Effector CD4-positive, alpha-beta T cell (primary cell): ENCODE measurements at places on chromosomes 7 and 10.
A peak's percentile ranks its signal among the peaks of the same experiment; 100 is the strongest.

GRCh38 chr10:54808186-54808935 is 7.3 kb upstream of the PCDH15 start:
- DNase-seq: no peak

DNA sequence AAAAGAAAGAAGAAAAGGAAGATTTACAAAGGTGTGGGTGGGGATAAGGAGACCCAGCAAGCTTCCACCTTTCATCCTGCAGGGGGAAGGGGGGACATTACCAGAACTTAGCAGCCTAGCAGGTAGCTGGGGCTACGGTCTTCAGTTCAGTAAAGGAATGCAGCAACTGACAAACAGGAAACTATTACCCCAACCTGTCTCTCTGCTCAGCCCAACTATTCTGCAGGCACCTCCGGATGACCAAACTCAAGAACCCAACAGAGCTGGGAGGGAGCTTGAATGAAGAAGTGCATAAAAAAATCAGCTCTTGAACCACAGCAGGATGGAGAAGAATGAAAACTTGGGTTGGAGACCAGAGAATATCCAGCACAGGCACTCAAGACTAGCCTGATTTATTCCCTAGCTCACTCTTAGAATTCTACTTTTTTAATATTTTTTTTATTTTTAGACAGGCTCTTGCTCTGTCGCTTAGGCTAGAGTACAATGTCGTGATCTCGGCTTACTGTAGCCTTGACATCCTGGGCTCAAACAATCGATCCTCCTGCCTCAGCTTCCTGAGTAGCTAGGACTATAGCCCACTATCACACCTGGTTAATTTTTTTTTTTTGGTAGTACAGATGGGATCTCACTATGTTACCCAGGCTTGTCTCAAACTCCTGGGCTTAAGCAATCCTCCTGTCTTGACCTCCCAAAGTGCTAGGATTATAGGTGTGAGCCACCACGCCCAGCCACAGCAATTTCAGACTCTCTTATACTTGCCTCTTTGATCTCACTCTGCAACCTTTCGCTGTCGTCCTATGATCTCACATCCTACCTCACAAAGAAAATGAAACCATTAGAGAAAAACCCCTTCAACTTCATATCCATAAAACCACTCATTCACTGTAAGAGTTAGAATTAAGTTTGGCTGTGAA is 18.5 kb upstream of the C10orf67 start:
- DNase-seq: peak; percentile 39

DNA sequence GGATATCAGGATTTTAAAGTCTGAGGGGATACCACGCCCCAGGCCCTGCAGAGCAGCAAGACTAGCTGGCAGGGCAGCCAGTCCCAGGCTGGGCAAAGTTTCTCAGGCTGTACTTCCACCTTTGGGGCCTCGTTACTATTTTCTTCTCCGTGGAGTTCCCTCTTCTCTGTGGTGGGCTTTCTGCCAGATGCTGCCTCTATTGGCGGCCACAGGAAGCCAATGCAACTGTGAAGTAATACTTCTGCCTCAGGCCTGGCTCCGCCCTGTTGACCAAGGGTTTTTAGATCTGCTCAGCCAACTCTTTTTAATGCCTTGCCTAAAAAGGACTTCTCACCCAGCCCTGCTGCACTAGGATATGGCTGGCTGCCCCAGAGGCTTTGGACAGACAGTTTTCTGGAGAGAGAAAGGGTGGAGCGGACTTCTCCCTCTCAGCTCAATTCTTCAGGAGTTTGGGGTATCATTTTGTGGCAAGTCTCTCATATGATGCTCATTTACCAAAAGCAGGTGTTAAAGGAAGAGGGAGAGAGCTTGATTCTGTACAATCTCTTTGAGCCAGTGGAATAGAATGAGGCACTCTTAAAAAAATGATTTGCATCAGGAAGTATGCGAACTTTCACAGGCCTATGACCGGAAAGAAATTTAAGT is 67.4 kb downstream of the HHEX start:
- no peak for DNase-seq

DNA sequence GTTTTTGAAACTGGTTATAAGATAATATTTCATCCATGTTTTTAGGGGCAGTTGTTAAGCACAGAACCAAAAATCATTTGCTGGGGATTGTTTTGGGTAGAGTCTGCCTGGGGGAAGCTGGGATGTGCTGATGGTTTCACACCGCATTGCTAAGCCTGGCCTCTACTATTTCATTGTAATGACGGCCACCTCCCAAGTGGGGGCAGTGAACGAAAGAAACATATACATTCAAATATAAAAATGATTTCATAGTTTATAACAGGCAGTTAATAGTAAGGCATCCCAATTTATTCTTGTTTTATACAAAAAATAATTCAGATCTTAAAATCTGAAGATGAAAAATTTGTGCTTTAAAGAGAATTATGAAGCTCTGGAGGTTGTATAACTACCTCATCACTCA is 750.8 kb downstream of the REEP3 start:
- DNase-seq: no peak

DNA sequence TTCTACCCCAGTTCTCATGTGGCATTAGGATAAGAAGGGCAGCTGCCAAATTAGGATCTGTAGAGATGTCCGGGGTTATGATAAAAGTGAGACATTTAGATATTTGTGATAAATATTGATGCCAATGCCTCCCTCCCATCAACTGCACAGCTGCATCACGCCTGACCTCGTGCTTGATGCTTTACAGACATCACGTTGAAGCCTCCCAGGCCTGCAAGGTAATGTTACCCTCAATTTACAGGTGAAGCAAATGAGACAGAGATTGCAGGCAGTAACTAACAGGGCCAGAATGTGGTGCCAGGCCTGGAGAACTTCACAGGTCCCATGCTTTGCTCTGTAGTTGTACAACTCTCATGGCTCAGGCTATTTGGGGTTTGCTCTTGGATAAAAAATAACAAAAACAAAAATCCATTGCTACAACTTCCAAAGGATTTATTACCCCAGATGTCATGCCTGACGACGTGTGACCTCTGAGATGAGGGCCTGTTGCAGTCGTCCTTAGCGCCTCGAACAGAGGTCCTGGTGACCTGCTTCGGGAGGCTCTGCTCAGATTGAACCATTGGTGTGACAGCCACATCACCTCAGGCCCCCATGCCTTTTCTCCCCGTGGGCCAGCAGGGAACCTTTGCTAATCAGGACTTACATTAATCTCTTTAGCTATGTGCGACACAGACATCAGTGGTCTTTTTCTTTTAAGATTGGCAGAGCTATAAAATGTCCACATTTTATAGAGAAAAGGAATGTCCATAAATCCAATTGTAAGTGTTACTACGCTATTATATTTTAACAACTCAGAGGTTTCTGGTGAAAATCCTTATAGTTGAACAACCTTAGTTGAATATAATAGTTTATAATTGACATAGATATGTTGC is 169.3 kb downstream of the ADAM12 start:
- DNase-seq: no peak

- no peak for DNase-seq
Observed at GRCh38 chr10:114310346-114310745, 71.3 kb downstream of the VWA2 start.

GRCh38 chr10:106557951-106558733 is 606.4 kb downstream of the SORCS1 start:
- DNase-seq: no peak

DNA sequence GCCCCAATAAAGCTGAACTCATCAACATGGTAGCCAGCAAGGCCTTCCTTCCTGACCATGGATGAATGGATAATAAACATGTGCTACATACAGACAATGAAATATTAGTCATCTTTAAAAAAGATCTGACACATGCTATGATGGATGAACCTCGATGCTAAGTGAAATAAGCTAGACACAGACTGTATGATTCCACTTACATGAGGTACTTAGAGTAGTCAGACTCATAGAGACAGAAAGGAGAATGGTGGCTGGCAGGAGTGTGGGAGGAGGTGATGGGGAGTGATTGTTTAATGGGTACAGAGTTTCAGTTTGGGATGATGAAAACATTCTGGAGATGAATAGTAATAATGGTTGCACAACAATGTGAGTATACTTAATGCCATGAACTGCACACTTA is 114.1 kb upstream of the SORCS3 start:
- no peak for DNase-seq

GRCh38 chr10:63057509-63057908 is 75.6 kb upstream of the NRBF2 start:
- DNase-seq: no peak

DNA sequence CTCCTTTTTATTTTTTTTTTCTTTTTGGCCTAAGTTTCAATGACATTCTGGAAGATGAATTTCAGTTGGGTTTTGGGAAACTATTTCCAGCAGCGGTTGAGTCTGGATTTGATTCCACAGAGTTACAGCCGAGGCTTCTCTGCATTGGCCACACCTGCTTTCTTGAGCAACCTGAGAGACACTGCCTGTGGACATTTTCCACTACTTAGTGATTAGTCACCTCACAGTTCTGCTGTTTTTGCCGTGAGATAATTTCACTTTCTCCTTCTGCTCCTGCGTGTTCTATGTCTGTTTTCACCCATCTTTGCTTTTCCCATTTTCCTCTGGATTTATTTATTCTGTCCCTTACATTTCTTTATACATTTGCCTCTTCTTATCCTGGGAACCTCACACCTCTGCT is 243.0 kb downstream of the BICC1 start:
- no peak for DNase-seq

DNA sequence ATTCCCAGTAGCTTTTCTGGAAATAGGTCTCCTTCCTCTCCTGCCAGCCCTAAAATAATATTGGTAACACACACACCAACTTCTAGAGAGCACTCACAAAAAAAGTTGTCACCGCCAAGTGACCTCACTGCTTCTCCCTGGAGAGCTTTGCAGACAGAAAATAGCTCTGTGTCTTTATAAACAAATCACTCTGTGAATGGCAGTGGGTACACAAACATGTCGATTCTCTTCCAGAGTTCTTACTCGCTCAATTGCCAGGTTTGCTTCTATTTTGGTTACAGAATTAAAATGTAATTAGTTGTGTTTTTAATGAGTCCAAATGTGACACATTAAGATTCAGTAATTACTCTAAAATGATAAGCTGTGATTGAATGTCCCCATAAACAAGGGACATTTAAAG is 649.2 kb upstream of the C7orf33 start:
- DNase-seq: no peak

DNA sequence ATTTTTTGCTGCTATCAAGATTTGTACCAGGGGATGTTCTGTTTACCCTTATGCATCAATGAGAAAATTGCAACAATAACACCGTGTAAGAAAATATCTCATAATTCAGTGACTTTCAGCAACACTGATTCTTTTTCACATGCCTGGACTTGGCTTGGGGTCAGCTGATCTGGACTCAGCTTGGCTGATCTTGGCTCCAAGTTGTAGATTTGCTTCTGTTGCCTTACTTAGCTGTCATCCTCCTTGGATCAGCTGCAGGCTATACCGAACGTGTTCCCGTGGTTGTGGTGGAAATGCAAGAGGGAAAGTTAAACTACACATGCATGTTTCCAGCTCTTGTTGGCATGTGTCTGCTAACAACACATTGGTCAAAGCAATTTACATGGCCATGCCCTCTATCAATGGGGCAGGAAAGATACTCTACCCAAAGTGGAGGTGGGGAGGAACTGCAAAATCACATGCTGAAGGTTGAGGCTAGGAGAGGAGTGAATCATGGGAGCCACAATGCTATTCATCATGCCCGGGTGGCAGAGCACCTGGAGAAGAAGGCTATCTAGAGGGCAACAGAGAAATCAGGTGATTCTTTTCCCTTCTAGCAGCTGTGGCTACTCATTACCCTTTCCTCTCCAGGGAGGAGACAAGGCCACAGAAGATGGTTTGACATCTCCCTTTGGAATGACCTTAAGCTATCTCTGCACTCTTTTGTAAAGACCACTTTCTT is 1276.3 kb upstream of the AUTS2 start:
- no peak for DNase-seq

GRCh38 chr10:48541144-48541795 is 63.6 kb downstream of the ARHGAP22 start:
- DNase-seq: no peak

DNA sequence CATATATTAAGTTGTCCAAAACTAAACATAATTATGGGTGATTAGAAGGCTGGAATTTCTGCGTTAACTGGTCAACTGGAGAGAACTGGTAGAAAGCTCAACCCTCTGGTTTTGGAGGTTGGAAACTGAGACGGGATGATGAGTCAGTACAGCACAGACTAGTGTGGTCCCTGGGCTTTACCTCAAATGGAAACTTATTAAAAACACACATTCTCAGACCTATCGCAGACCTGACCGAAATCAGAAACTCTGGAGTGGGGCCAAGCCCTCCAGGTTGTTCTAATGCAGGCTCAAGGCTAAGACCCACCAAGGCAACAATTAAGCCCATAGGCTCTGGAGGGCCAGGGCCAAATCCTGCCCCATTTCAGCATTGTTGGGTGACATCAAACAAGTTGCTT is 136.9 kb downstream of the KCNMA1 start:
- DNase-seq: no peak

DNA sequence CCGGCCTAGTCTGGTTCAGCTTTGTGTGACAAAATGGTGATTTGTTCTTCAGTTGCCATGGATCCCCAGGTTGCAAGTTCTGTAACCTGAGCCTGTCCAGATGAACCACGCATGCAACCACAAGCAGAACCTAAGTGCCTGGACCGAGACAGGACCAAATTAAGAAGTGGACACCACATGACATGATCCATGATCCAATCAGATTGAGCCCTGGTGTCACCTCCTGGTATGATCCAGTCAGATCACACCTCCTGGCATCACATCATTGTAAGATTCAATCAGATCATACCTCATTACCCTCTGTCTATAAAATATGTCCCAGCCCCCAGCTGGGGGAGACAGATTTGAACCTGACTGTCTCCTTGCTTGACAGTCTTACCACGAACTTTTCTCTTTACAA is 70.0 kb downstream of the MALSU1 start:
- DNase-seq: no peak

- DNase-seq: no peak
Observed at GRCh38 chr10:116053910-116054309, 219.1 kb downstream of the GFRA1 start.

DNA sequence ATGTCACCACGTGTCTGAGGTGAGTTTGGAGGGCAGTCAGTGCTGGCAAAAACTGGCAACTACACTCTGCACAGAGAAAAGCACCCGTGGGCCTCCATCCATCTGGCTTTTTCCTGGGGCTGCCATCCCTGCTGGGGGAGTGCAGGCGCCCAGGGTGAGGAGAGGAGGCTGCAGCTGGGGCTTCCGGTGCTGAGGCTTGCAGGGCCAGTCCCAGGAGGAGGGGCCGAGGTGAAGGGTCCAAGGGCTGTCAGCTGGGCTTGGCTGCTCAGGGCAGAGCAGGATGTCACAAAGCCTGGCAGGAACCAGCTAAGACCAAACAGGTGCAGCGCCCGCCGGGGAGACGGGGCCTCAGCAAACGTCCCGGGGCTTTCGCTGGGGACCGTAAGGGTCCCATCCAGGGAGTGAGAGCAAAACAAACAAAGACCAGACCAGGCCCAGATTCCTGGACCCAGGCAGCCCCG is 77.2 kb downstream of the CFAP46 start:
- no peak for DNase-seq

GRCh38 chr7:124959676-124960075 is 30.1 kb upstream of the POT1 start:
- DNase-seq: no peak

DNA sequence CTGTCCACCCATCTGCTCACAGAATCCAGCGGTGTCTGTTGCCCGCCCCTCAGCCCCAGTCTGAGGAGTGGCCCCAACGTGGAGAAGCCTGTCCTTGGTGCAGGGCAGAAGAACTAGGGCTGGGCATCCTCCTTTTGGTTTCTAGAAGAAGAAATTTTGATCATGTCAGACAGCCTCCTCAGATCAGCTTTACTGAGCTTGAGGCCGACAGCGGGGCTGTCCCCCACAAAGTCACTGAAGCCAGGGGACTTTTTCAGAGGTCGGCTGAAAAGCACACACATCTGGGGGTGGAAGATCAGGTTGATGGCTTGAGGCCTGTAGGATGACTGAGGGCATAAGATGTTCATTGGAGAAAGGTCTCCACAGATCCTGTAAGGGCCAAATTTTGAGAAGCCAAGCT is 767.9 kb downstream of the GRID1 start:
- no peak for DNase-seq
